Globus pallidus (tissue), 1 donor: ENCODE measurements at places on chromosomes 1 and 21.

DNA sequence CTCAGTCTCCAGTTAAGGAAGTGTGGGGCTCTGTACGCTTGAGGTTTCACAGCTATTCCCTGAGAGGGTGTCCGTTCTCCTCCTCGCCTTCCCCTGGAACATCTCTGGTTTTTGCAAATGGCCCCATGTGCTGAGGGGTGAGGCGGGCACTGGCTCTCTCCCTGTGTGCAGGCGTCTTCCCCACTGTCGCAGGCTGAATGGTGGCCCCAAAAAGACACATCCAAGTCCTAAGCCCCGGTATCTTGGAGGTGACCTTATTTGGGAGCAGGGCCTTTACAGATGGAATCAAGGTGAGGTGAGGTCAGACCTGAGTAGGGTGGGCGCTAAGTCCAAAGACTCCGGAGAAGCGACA lies 98.0 kb upstream of the TMPRSS2 start:
- no peak for DNase-seq

GRCh38 chr1:2927393-2928360 lies 93.6 kb upstream of the ACTRT2 start:
- no peak for DNase-seq

DNA sequence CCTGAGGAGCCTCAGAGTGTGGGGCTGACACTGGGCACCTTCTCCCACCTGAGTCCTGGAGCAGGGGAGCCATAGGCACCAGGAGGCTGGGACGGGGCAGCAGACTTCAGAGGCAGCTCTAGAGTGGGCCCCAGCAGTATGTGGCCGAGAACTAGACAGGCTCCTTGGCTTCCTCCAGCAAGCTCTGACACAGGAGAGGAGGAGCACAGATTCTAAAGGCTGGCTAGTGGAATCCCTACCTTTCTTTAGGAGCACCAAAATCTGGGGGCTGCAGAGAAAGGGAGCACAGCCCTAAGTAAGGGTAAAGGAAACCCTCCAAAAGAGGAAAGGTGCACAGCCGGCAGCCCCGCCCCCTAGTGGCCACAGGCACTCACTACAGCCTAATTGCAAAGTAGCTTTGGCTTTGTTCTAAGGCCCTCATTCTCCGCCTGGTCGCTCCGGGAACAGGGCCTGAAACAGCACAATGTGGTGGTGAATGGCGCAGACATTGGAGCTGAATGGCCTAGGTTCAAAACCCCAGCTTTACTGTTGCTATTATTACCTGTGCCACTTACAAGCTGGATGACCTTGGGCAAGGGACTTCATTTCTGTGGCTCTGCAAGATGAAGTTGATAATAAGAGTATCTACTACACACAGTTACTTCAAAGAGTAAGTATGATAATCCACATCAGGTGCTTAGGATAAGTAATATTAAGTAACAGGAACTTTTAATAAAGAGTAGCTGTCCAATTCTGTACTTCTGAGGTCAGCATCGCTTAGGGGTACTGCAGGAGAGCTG lies 8.8 kb upstream of the GUCA2A start:
- peak; percentile 50 for DNase-seq

DNA sequence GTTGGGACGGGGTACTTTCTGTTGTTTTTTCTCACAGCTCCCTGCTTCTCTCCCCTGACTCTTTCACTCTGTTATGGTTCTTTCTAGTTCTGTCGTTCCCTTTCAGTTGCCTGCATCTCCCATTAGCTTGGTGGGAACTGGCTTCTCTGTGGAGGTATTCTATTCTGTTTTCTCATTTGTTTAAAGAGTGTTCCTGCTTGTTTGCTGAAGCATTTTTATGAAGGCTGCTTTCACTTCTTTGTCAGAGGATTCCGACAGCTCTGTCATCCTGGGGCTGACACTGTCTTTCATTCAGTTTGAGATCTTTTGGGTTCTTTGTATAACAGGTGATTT lies 96.0 kb upstream of the COL6A1 start:
- no peak for DNase-seq

- DNase-seq = no peak
Observed at GRCh38 chr1:27643600-27644368, 8.8 kb upstream of the FGR start.

- no peak for DNase-seq
Observed at GRCh38 chr1:178986204-178986603, 39.5 kb upstream of the FAM20B start.

DNA sequence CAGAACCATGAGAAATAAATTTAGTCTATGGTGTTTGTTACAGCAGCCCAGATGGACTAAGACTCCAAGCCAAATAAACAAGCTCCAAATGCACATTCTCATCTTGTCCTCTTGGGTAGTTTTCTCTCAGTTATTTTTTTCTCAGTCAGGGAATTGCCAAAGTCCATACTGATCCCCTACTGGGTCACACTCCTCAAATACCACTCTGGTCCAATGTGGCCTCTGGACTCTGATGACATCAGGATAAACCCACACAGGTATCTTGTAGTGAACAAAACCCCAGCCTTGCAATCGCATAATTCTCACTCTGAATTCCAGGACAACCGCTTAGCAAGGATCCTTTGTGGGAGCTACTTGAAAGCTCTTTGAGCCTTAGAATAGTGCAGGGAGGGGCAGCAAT lies 248.4 kb upstream of the JUN start:
- DNase-seq = no peak

- DNase-seq = peak; percentile 22
Observed at GRCh38 chr1:88800382-88801051, 90.8 kb downstream of the GTF2B start.

DNA sequence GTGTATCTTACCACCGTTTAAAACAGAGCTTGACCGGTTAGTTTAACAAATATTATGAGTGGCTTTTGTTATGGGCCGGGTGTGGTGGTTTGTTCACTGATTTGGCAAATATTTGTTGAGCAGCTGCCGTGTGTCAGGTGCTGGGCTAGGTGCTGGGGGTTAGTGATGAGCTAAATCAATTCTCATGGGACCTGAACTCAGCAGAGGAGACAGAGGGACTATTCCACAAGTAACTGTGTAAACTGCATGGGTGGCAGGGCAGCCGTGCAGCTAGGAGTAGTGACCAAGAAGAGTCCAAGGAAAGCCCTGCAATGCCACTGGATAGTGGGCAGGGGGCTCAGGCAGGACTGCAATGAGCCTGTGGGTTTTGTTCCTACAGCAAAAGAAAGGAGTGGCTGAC lies 11.2 kb upstream of the C2CD2 start:
- no peak for DNase-seq

GRCh38 chr21:31395791-31396190 lies 51.7 kb upstream of the TIAM1 start:
- DNase-seq = no peak

GRCh38 chr21:42991992-42992740 lies 17.8 kb downstream of the PKNOX1 start:
- peak; percentile 27 for DNase-seq

- no peak for DNase-seq
Observed at GRCh38 chr1:234584926-234585325, 25.1 kb downstream of the IRF2BP2 start.

GRCh38 chr1:101081496-101082488 lies 56.2 kb upstream of the DPH5 start:
- peak; percentile 52 for DNase-seq

DNA sequence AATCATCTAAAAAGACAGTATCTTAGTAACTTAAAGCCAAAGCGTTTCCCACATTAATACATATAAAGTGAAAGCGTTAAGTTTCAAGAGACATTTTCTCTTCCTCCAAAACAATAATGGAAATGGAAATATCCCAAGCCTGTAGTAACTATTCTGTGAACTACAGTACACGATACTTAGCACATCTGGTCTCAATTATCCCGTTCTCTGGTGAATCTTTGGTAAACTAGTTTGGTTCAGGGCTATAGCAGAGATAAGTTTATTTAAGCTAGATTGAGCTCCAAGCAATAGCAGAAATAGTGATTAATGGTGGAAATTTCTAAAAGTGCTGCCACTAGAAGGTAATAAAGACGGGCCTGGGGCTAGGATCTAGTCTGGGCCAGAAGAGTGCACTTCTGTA lies 55.2 kb downstream of the PCNX2 start:
- no peak for DNase-seq

DNA sequence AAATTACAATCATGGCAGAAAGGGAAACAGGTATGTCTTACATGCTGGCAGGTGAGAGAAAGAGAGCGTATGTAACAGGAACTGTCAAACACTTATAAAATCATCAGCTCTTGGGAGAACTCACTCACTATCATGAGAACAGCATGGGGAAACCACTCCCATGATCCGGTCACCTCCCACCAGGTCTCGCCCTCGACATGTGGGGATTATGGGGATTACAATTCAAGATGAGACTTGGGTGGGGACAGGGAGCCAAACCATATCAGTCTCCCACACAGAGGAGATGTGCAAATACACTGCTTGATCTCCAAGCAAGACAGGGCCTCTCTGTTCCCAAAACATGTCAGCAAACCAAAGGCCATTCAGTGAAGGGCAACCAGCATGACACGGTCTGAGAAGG lies 27.4 kb downstream of the LMX1A start:
- DNase-seq = no peak

DNA sequence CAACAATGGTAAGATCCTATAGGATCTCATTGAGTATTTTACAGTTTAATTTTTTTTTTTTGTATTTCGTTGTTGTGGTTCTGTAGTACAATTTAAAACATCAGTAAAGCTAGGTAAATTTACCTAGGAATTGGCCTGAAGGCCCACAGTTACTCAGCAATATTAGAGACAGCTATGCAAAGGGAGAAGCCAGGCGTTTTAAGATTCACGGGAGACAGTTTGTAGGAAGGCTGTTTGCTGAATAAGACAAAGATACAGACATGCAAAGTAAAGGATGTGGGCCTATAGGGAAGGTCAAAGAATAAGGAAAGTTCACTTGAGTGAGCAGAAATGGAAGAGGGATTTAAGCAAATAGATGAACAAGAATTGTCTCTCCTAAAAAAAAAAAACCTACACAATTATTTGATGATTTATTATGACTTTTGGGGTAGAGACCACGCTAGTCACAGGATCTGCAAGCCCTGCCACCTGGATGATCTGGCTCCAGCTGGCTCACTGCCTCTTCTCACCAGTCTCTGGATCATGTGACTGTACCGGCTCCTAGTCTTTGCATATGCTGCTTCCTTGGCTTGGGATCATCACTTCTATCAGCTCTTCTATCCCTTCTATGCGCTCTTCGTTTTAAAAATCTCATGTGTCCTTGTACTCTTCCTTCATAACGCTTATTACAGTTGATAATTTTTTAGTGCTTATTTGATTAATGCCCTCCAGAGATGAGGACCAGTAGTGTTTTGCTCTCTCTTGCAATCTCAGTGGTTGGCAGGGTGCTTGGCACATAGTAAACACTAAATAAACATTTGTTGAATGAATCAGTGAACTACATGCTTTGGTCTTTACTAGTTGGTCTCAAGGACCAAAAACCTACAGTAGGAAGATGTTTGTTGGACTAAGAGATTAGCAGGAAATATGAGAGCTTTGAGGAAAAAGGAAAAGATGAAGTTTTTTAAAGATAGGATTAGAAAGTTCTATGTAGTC lies 14.1 kb downstream of the DYRK1A start:
- no peak for DNase-seq

DNA sequence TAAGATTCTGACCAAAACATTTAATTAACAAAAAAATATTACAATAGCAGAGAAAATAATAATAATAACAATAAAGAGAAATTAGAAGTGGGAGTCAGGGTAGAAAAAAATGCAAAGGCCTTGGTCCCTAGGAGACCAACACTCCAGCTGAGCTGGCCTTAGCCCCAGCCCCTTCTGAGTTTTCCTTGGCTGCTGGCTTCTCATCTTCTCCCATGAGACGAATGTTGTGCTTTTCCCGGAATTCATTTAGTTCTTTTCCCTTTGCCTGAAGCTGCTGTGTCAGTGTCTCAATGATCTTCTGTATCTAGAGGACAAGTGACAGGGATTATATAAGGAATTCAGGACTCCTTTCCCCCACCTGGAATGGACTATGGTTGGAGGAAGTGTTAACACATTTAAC lies 2.4 kb downstream of the KLHDC9 start:
- no peak for DNase-seq

DNA sequence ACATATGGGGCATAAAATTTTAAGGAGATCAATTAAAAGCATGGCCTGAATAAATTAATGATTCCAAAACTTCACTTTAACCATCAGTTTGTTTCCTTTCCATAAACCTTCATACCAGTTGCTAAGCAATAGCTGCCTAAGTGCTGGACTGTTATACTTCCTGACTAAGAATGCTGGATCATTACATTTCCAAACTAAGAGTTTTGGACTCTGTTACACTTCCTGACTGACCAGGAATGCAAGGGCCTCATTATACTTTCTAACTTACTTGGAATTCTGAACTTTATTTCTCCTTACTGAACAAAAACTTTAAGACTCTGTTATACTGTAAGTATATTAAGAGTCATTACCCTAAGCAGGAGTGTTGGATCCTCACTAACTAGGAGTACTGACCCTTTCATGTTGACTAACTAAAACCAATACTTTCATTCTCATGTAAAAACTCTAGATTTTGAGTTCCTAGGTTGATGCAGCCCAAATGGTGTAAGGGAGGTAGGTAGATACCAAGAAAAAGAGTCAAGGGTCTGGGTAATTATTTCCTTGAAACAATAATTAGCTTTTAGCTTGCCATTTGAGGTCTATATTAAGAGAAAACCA lies 118.2 kb downstream of the FAF1 start:
- no peak for DNase-seq

- no peak for DNase-seq
Observed at GRCh38 chr1:22824466-22824865, 113.8 kb downstream of the EPHB2 start.

DNA sequence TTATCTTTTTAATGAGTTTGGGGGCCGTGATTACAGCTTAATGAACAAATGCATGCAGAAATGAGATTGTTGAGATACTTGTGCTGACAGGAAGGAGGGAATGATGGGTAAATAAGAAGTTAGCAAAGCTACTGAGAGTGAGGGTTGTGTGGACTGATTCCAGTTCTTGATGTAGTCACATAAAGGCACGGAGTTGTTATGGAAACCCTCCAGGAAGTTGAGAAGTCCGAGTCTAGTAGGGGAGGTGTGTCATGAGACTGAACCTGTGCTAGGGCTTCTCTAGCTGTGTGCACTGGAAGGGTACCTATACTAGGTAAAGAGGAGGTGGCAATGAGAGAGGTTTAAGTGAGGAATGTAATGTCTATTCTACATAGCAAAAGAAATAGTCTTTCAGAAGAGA lies 475.7 kb downstream of the USP25 start:
- no peak for DNase-seq

DNA sequence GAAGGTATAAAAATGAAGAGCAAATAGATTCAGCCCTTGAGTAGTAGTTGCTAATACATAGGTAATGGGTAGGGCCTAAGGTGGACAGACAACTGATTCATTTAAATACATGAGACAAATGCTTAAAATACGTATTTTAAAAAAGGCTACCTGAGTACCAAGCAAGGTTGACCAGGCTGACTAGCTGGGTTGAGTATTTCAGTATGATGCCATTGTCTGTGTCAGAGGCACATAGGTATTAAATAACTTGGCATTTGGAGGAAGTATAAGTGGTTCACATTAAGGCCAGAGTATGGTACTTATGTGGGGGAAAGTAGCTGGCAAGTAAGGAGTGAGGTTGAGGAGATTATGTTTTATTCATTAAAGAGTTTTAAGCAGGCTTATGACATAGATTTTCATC lies 19.4 kb downstream of the NEK7 start:
- DNase-seq = no peak

- DNase-seq = no peak
Observed at GRCh38 chr1:3611170-3612019, at the start of gene MEGF6. MEGF6 (minus strand) TSS chr1:3611508; CDS start chr1:3611268, 240 bp downstream.

GRCh38 chr1:71899881-71900280 lies 382.5 kb downstream of the NEGR1 start:
- DNase-seq = no peak

- no peak for DNase-seq
Observed at GRCh38 chr1:17494114-17494729, 45.3 kb upstream of the ARHGEF10L start.
